Pulmonary artery endothelial cell (primary cell): ENCODE measurements at places on chromosomes 6 and 20.

DNA sequence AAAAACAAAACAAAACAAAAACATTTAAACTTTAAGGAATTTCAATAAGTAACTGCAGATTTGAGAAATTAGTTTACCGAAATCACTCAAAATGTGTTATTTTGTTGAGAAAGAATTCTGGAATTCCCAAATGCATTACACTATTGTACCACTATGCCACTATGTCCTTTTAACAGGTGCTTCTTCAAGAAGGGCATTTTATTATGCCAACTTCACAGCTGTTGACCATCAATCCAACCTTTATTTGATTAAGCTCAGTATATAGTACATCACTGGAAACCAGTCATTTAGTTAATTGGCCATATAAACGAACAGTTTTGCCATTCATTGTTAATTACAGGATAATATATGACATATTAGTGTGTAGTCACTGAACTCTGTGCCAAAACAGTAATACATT, 221.7 kb downstream of the ARHGAP18 start:
- DNase-seq, result no peak

DNA sequence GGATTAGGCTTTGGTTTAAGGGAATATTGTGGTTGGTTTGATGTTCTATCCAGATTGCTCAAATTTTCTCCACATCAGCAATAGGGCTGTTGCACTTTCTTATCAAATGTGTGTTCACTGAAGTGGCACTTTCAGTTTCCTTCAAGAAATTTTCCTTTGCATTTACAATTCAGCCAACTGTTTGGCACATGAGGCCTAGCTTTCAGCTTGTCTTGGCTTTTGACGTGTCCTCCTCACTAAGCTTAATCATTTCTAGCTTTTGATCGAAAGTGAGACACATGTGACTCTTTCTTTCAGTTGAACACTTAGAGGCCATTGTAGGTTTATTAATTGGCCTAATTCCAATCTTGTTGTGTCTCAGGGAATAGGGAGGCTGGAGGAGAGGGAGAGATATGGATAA, 104.8 kb downstream of the FLRT3 start:
- no peak for DNase-seq

GRCh38 chr6:132021552-132022375, 70.6 kb upstream of the CCN2 start:
- no peak for DNase-seq

GRCh38 chr6:25058441-25058840, 122.7 kb upstream of the RIPOR2 start:
- DNase-seq, result no peak

DNA sequence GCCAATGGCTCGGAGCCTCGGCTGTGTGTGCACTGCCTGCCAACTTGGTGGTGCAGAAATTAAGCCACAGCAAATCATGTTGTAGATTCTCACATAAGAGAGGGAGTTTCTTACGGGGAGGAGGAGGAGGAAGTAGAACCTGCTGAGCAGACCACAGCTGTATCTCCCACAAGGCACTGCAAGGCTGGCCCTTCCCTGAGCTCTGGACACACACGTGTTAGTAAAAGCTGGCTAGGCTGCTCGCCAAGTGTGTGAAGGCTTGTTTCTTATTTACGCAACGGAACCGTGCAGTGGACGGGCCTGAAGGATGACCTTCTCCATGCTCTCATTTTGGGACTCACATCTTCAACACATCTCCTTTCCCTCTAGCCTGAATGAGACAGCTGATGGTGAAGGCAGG, 15.7 kb upstream of the QKI start:
- DNase-seq, result no peak

GRCh38 chr6:162234631-162235030, 492.9 kb downstream of the PRKN start:
- DNase-seq, result no peak

DNA sequence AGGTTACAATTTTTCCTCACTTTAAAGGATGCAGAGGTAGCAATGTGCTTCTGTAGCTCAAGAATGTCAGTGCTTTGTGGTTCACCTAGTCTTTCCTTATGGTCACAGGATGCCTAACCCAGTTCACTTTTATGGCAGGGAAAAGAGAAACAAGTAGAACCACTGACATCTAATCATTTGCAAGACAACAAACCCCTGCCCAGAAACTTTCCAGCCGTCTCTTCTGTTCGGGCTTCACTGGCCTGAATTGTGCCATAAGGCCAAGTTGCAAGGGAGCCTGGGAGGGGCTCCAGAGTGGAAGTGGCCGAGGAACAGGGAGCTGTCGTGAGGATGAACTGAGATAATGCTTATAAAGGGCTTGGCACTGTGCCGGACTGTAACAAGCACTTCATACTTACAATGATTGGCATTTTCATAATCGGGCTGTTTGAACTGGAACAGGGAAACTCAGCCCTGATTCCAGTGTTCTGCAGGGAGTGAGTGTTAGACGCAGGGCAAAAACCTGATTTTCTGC, 212.6 kb downstream of the BCAS1 start:
- no peak for DNase-seq

GRCh38 chr20:57313230-57313629, 16.4 kb upstream of the SPO11 start:
- DNase-seq, result no peak

- no peak for DNase-seq
Measured at GRCh38 chr20:53597521-53598120, 4.0 kb upstream of the ZNF217 start.

DNA sequence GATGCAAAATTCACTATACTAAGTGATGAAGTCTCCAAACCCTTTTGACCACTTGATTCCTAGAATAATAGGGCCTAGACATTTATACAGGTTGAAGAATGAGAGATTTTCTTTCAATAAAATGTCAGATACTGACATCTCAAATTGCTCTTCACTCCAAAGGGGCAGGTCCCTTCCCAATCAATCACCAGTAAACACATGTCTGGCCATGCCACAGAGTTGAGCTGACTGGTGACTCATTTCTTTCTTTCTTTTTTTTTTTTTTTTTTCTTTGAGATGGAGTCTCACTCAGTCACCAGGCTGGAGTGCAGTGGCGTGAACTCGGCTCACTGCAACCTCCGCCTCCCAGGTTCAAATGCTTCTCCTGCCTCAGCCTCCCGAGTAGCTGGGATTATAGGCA, 388.6 kb upstream of the BTBD3 start:
- DNase-seq, result no peak

GRCh38 chr20:40959325-40960092, 69.1 kb upstream of the TOP1 start:
- DNase-seq, result no peak

GRCh38 chr20:35991142-35991771, 22.9 kb downstream of the CNBD2 start:
- DNase-seq, result no peak

GRCh38 chr6:70844301-70844700, 112.6 kb downstream of the B3GAT2 start:
- no peak for DNase-seq

- DNase-seq, result no peak
Measured at GRCh38 chr20:61706259-61706961, 359.3 kb downstream of the TAF4 start.

DNA sequence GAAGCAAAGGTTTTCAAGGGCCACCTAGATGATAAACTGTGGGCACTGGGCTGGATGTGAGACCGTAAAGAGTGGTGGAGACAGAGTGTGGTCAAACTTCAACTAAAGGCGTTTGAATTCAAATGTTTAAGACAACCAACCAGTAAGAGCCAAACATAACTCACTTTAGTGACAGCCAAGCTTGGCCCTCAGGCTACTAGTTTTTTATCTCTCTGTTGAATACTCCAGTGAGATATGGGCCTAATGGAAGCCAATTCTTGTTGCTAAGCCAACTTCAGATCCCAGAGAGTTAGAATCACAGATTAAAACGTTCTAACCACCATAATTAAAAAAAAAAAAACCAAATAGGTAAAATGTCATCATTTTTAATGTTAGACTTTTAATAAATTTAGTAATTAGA, 57.3 kb downstream of the TRMT6 start:
- DNase-seq, result no peak

DNA sequence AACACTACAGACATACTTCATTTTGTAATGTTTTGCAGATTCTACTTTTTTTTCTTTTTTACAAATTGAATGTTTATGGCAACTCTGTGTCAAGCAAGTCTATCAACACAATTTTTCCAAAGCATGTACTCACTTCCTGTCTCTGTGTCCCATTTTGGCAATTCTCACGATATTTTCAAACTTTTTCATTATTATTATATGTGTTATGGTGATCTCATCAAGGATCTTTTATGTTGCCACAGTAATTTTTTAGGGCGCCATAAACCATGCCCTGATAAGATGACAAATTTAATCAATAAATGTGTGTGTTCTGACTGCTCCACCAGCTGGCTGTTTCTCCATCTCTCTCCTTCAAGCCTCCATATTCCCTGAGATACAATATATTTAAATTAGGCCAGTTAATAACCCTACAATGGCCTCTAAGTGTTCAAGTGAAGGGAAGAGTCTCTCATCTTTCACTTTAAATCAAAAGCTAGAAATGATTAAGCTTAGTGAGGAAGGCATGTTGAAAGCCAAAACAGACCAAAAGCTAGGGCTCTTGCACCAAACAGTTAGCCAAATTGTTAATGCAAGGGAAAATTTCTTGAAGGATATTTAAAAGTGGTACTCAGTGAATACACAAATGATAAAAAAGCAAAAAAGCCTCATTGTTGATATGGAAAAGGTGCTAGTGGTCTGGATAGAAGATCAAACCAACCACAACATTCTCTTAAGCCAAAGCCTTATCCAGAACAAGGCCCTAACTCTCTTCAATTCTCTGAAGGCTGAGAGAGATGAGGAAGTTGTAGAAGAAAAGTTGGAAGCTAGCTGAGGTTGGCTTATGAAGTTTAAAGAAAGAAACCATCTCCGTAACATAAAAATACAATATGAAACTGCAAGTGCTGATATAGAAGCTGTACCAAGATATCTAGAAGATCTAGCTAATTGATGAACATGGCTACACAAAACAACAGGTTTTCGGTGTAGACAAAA, 194.4 kb upstream of the TAB2 start:
- no peak for DNase-seq

- DNase-seq, result no peak
Measured at GRCh38 chr20:33475381-33476152, 14.3 kb upstream of the CBFA2T2 start.

DNA sequence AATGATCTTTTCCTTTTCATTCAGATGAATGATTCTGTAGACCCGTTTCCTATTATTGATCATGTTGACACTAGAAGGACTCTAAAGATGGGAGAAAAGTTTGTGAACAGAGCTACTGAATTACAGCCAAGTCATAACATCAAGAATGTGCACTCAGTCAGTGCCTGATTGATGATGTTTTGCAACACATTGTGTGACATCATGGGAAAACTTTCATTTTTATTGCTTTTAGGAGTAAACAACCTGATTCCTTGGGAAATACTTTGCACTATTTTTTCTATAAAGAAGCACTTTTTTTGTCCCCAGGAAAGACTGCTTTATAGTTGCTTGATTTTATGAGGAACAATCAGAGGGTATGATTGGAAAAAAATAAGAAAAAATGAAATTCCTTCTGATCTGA, 383.8 kb upstream of the JAG1 start:
- DNase-seq, result no peak

DNA sequence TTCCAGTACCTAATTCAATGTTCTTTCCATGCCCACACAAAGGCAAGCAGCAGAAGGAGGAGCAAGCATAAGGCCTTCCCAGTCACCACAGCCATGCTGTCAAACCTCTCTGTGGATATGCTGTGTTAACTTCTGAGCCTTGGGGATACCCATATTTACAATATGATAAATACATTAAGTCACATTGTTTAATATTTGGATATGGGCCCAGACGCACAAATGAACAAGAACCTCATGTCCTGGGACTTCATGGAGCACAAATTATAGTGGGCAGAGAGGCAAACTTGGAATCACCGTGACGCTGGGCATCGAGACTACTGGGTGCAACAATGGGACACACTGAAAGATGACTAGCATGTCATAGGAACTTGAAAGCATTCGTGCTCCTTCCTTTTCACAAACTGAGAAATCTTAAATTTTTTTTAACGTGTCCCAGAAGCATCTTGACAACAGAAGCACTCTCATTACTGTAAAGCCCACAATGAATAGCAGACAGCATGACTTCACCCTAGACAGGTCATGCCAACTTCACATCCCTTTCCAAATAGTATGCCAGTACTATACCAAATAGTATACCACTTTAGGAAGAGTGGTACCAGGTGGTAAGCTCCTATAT, 16.0 kb downstream of the SOD2 start:
- no peak for DNase-seq

GRCh38 chr6:50610562-50610961, 102.8 kb upstream of the TFAP2D start:
- no peak for DNase-seq

DNA sequence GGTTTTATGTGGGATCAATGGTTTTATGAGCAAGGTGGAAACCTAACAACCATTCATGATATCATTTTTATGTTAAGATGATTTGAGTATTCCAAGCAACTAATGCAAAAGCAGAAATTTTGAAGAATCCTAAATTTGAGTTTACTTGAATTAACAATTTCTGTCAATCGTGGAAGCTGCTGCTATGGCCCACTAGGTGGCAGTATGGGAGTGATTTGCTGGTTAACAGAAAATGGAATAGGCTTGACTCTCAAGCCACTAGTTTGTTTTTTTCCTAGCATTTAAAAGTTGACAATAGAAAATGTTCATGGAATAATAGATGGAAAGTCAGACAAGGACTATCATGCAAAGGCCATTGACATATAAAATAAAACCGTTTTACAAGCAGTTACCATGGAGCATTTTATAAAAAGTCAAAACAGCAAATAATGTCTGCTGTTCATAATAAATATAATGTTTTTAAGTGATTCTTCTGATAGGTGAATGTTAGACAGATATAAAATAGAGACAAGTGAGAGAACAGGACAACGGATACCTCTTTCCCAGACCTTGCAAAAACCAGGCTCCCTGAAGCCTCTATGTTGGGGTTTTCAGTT, 43.0 kb upstream of the TMEM200A start:
- peak; percentile 19 for DNase-seq

DNA sequence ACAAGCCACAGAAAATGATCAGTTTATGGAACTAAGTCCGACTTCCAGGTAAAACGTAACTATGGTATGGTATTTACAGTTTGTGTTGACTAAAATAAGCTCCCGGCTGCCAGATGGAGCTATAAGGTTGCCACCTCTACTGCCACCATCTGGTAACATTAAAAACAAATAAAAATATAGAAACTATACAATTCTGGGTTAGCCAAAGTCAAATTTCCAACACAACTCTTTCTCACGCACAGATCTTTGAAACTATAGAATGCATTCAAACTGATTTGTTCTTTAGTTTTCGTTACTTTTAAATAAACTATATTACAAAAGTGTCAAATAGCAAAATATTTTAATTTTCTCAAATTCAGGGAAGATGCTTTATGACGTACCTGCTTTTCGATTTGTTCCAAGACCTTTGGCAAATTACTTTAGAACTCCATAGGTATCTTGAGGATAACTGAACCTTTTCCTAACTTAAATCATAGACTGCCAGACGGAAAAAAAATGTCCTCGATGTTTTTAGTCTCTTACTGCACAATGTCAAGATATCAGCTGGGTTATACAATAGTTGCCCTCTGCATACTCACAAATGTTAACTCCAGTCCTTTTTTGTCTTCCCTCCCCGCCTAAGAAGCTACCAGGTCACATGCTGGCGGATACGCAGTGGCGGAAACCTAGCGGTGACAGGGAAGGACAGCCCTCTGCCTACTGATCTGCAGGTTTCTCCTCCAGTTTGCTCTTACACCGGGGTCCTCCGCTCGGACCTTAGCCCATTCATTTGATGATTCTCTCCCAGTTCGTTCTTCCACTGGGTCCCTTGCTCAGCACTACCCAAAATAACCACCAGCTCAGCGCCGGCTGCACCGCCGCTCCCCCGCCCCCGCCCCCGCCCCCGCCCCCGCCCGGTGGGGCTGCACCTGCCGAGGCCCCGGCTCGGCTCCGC, 888 bp downstream of the SLC17A5 start:
- no peak for DNase-seq
